Smooth muscle cell of the pulmonary artery (primary cell): ENCODE measurements at places on chromosomes 2 and 18. TPM values are rescaled to one million over a fixed set of nuclear protein-coding genes. Genes with fewer than 3 reads are reported as not detected.

MAL gene
- not detected in 2 replicates for total RNA-seq

NGEF gene
- 1.3 and 5.7 TPM in 2 replicates for total RNA-seq

ALK gene
- 0.07 TPM in 1 of 2 replicates, not detected in the other for total RNA-seq

GPAT2 gene
- total RNA-seq, result 30.6 and 32.3 TPM in 2 replicates

ORC4 gene
- 19.5 and 30.9 TPM in 2 replicates for total RNA-seq

SLC9A4 gene
- total RNA-seq, result 0.03 TPM in 1 of 2 replicates, not detected in the other
